ENCODE measurements at places on chromosomes 5 and 9.

- DNase-seq: no peak
Observed at GRCh38 chr5:16477541-16477940, 11.9 kb upstream of the ZNF622 start.

DNA sequence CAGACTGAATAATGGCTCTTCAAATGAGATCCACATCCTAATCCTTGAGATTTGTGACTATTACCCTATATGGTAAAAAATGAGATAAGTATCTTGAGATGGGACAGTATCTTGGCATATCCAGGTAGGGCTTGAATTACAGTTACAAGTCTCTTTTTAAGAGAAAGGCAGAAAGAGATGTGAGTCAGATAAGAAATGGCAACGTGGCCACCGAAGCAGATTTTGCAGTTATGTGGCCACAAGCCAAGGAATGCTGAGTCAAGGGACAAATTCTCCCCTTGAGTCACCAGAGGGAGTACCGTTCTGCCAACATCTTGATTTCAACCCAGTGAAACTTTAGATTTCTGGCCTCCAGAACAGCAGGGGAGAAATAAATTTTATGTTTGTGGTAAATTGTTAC is 1983.0 kb upstream of the C9orf72 start:
- no peak for DNase-seq

GRCh38 chr5:131229623-131230022 is 34.2 kb upstream of the CDC42SE2 start:
- no peak for DNase-seq

- no peak for DNase-seq
Observed at GRCh38 chr9:35827486-35827885, 1.0 kb downstream of the FAM221B start.

- no peak for DNase-seq
Observed at GRCh38 chr5:4883360-4883759, 256.8 kb upstream of the ADAMTS16 start.

GRCh38 chr9:18617759-18618158 is 143.8 kb downstream of the ADAMTSL1 start:
- no peak for DNase-seq

DNA sequence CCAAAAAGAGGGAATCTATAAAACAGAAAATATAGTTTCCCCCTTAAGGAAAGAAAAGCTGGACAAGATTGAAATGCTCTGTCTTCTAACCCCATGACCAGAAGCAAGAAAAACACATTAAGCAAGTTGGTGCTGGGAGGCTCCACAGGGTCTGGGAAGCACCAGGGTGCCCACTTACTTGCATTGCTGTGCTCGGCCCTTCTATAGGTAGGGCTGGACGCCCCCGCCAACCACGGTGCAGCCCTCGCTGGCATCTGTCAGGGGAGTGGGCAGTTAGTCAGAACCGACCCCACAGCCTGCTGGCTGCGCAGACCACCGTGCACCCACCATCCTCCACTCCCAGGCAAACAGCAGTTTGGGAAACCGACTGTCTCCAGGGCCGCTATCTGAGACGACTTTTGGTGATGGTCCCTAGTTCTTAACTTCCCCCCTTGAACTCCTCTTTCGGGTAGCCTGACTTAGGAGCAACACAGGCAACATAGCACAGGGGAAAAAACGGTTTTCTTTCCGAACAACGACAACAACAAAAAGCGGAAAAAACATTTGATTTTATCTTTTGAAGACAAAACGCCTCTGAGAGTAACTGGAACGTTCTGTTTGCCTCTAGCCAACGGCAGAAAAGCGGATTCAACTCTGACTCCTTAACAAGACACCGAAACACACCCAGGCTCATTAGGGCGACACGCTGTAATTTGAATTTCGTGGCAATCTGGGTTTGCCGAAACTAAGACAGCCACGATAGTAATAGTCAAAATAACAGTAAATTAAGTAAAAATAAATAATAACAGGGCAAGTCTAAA is 3.9 kb downstream of the IRX2 start:
- no peak for DNase-seq

Measured in H7 (cell line).